Right renal cortex interstitium (tissue), 3 donors: ENCODE measurements at places on chromosomes 6 and 20. TPM values are rescaled to one million over a fixed set of nuclear protein-coding genes. Genes with fewer than 3 reads are reported as not detected.

Gene RFX6
- polyA plus RNA-seq, result not detected

Gene CALHM4
- 0.94 TPM for polyA plus RNA-seq

Gene LAMA4
- 78.7 TPM for polyA plus RNA-seq

Gene TSPO2
- polyA plus RNA-seq, result 0.35 TPM

Gene UBD
- polyA plus RNA-seq, result 1.2 TPM

Gene CASS4
- polyA plus RNA-seq, result 2.8 TPM

Gene ASIP
- 0.28 TPM for polyA plus RNA-seq

GRCh38 chr6:104813552-104813951 lies 46.2 kb downstream of the HACE1 start:
- DNase-seq, result no peak

GRCh38 chr6:15675536-15676220 lies 12.8 kb upstream of the DTNBP1 start:
- DNase-seq, result no peak

DNA sequence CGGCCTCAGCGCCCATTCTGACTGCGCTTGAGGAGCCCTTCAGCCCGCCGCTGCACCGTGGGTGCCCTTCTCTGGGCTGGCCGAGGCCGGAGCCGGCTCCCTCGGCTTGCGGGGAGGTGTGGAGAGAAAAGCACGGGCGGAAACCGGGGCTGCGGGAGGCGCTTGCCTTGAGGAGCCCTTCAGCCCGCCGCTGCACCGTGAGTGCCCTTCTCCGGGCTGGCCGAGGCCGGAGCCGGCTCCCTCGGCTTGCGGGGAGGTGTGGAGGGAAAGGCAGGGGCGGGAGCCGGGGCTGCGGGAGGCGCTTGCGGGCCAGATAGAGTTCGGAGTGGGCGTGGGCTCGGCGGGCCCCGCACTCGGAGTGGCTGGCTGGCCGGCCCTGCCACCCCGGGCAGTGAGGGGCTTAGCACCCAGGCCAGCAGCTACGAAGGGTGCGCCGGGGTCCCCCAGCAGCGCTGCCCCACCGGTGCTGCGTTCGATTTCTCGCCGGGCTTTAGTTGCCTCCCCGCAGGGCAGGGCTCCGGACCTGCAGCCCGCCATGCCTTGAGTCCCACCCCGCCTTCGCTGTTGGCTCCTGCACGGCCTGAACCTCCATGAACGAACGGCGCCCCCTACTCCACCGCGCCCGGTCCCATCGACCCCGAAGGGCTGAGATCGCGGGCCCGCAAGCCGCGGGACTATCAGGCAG lies 45.7 kb upstream of the MCUR1 start:
- no peak for DNase-seq

DNA sequence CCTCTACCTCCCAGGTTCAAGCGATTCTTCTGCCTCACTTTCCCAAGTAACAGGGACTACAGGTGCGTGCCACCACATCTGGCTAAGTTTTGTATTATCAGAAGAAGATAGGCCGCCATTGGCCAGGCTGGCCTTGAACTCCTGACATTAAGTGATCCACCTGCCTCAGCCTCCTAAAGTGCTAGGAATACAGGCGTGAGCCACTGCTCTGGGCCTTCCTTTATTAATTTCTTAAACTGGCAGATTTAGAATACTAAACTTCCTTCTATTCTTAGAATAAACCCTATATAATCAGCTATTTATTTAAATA lies 86.6 kb downstream of the HFE start:
- DNase-seq, result no peak

GRCh38 chr20:15807271-15807670 lies 766.0 kb downstream of the KIF16B start:
- no peak for DNase-seq

- DNase-seq, result no peak
These were observed 28.7 kb downstream of the FGD2 start for GRCh38 chr6:37033819-37034795.

- DNase-seq, result no peak
These were observed 122.1 kb downstream of the LRRC1 start for GRCh38 chr6:53916804-53917463.

- DNase-seq, result no peak
These were observed 636.6 kb upstream of the MMS22L start for GRCh38 chr6:97919631-97920030.

DNA sequence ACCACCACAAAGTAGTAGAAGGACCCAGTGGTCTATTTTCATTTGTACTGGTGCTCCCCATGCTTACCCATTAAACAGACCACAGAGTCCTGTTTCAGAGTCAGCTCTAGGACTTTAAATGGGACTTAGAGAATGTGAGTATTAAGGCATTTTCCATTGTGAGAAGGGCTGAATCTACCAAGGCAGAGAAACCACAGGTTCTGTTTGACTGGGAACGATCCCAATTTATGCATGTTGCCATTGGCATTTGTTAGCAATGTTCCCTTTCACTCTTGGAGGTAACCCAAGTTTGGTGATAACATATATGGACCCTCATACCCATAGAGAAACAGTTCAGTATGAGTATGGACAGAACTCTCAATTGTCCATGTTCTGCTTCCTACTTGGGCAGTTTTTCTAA lies 672.8 kb downstream of the KIF16B start:
- DNase-seq, result no peak
